ENCODE measurements at places on chromosomes 12 and 14. TPM values are rescaled to one million over a fixed set of nuclear protein-coding genes. Genes with fewer than 3 reads are reported as not detected.

The HOXC13 gene
- total RNA-seq, result 1.5 TPM

GRCh38 chr12:108004319-108004718 is 124.8 kb upstream of the WSCD2 start:
- DNase-seq, result no peak

DNA sequence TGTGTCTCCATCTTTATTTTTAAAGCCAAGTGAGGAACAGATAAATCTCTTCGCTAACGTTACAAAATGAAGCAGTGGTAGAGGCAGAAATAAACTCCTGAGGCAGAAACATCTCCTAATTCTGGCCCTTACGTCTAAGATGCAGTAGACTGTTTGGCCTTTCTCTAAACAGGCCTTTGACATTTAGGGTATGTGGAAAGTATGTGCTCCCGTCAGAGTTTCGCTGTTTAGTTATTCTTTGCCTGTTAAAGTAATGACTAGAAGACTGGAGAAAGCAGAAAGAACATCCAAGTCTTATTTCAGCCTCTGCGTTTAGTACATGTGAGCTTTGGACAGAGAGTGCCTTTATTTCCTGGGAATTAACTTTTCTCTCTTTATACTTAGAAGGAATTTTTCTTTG is 216.6 kb downstream of the RAD51B start:
- no peak for DNase-seq

DNA sequence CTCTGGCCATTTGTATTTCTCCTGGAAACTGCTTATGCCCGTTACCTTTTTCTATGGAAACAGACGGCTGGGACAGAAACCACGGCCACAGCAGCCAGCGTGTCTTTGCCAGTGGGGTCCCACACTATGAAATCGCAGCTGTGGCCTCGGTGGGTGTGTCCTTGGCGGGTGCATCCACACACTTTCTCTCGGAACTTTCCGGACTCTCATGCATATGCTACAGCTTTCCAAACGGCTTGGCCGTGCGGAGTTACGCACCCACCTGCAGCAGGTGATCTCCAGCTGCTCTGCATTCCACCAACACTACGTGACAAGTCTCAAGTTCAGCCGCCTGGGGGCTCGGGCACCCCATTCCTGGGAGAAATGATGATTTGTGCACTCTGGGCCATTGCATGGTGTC is 1.3 kb upstream of the BTBD6 start:
- DNase-seq, result no peak

DNA sequence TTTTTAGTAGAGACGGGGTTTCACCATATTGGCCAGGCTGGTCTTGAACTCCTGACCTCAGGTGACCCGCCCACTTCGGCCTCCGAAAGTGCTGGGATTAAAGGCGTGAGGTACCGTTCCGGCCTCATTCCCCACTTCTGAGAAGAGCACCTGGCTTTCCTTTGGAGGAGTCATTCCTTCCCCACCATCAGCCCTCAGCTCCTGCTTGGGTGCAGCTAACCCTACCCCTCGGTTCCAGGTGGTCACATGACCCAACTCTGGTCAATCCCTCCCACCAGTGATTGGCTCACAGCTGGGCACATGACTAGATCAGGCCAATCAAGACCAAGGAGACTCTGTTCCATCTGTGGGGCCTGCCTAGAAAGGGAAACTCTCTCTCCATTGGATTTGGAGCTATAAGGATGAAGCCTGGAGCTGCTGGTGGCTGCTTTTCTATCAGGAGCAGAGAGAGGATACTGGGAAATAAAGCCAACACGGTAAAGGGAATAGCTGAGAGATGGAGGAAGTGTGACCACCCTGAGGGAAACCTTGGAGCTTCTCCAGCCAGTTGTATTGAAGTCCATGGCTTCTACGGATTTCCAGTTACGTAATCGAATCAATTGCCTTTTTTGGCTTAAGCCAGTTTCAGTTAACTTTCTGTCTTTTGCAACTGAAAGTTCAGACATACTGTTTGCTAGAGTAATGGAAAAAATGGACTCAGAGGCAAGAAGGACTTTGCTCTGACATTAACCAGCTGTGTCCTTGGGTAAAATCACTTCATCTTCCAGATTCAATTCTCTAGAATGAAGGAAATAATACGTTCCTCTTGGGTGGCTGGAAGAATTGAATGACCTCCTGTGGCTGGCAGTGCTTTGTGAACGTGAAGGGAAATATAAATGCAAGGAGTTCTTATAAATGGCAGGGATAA is 19.7 kb upstream of the IFT81 start:
- no peak for DNase-seq

DNA sequence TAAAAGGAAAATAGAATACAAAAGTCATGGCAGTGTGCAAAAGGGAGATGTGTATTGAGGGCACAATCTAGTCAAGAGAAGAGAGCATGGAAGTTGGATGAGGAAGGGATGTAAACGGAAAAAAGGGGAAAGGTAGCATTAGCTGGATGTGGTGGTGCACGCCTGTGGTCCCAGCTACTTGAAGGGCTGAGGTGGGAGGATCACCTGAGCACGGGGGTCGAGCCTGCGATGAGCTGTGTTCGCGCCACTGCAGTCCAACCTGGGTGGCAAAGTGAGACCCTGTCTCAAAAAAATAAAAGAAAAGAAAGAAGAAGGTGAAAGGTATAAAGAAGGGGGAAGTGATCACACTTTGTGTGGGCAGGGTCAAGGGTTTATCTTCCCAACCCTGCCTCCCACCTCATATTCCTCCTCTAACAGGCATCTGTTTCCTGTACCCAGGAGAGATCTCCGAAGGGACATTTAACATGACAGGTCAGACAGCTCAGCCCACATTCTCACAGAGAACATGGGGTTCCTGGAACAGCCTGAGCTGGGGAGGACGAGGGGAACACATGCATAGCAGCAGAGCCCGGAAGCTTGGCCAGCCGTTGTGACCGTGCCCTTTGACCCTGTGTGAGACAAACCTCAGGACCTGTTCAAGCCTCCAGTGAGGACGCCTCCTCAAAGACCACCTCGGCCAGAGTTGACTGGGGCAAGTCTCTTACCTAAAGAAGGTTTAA is 8.9 kb downstream of the RNASE11 start:
- DNase-seq, result no peak

GRCh38 chr12:103100257-103100831 is 142.9 kb downstream of the ASCL1 start:
- DNase-seq, result no peak

- no peak for DNase-seq
Observed at GRCh38 chr12:24760606-24761378, 188.1 kb downstream of the BCAT1 start.

DNA sequence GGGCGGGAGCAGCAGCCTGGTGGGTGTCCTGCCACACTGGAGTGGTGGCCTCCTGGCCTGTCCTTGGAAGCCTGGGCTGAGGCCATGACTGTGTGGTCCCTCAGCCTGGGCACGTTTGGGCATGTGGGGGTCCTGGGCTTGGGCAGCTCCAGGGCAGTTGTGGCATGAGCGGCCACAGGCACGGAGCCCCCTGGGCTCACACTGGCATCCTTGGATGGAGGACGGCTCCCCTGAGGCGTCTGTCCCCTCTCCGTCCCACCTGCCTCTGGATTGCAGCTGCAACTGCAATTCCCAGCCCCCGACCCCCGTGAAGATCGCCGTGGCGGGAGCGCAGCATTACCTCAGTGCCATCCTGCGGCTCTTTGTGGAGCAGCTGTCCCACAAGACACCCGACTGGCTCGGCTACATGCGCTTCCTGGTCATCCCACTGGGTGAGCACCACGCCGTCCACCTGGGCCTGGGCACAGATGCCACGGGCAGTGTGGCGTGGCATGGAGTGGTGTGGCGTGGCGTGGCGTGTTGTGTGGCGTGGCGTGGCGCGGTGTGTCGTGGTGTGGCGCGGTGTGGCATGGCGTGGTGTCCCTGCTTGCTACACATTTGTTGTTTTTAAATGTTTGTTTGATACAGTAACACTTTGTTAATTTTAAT is 15.1 kb upstream of the TEX22 start:
- no peak for DNase-seq

DNA sequence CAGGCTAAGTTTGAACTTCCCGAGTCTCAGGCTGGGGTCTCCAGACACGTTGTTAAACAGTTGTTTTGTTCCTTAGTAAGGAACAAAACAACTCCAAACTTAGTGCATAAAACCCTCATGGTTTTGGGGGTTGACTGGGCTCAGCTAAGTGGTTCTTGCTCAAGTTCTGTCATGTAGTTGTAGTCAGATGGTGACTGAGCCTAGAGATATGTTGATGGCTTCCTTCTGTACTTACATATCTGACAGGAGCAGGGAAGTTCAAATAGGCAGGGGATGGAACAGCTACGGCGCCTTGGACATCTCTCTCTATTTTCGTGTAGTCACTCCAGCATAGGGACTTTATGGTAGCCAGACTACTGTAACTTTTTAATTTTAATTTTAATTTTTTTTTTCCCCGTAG is 45.7 kb downstream of the SPATS2 start:
- DNase-seq, result no peak
